Left kidney (tissue), 8 donors: ENCODE measurements at places on chromosomes 7 and 10. TPM values are rescaled to one million over a fixed set of nuclear protein-coding genes. Genes with fewer than 3 reads are reported as not detected.

GRCh38 chr7:88105231-88105630 is 114.6 kb downstream of the SRI start:
- DNase-seq = no peak

GRCh38 chr10:2478656-2479055 is 588.7 kb upstream of the PFKP start:
- no peak for DNase-seq

DNA sequence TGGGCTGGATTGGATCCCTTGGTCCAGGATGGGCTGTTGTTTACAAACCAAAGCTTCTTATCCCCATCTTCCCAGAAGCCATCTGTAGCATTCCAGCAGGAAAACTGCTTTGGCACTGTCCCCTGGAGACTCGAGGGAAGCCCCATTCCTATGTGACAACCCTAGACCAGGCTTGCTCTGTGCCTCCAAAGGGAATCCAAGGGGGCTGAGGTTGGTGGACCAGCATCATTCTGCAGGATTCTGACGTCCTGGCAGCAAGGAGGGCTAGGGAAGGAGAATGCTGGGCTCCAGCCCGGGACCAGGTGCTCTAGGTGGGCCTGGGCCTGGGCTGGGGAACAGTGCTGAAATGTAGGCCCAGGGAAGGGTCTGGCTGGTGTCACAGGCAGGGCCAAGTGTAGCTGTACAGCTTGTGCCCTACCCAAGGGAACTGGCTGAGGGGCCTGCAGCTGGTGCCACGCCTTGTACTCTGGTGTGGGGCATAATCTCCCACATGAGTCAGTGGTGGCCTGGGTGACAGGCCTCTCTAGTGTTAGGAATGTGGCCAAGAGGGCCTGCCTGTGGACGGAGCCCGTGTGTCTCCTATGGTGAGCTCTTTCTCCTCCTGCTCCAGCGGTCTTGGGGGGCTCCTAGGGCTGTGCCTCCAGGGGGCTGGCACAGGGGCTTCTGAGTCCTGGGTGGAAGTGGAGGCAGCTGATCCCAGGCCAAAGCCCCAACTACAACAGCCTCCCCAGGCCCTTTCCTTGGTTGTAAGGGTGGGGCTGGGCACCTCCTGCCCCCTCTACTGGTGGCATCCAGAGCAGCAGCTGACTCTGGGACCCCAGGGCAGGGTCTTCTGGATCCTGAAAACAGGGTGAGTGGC is 25.2 kb downstream of the TRIM8 start:
- DNase-seq = no peak

DNA sequence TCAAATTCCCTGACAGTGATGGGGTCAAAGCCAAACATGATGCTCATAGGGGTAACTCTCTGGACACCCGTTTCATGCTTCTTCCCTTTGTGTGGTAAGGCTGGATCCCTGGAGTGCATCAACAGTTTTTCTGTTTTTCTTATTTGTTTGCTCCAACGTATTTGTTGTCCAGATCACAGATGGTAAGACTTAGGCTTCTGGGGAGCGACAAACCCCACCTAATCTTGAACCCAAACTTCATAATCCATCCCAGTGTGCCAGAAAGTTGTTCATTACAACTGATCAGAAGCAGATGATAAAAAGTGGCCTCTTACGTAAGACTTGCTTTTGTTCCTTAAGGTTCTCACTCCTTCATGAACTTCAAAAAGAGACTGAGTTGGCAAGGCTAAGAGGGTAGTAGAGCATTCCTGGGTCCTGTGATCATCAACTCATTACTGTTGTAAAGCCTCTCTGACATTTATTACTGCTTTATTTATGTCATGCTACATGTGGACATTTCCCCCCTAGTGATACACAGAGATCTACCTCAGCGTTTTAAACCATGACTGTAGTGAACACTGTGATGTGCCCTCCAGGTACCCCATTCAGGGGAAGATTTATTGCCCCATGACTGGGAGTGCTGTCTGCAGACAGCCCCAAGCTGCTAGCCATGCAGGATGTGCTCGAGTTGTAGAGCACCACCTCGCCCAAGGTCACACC is 125.6 kb downstream of the CCDC71L start:
- no peak for DNase-seq

DNA sequence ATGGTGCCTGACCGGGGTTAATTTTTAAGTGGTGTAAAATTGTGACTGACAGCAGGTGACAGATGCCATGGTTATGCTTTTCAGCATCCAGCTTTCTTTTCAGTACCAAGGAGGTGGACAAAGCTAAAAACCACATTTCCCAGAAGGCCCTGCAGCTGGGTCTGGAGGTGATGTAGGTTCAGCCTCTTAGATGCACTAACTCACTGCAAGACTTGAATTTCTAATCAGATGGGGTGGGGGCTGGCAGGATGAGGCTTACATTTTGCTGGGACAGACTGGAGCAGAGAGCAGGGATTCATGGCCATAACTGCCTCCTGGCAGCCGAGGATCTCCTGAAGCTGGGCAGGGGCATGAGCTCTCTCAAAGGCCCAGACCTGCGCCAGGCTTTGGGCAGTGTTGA is 52.4 kb downstream of the PDIA4 start:
- DNase-seq = no peak

- no peak for DNase-seq
Observed at GRCh38 chr7:21146642-21147423, 281.1 kb upstream of the SP4 start.

DNA sequence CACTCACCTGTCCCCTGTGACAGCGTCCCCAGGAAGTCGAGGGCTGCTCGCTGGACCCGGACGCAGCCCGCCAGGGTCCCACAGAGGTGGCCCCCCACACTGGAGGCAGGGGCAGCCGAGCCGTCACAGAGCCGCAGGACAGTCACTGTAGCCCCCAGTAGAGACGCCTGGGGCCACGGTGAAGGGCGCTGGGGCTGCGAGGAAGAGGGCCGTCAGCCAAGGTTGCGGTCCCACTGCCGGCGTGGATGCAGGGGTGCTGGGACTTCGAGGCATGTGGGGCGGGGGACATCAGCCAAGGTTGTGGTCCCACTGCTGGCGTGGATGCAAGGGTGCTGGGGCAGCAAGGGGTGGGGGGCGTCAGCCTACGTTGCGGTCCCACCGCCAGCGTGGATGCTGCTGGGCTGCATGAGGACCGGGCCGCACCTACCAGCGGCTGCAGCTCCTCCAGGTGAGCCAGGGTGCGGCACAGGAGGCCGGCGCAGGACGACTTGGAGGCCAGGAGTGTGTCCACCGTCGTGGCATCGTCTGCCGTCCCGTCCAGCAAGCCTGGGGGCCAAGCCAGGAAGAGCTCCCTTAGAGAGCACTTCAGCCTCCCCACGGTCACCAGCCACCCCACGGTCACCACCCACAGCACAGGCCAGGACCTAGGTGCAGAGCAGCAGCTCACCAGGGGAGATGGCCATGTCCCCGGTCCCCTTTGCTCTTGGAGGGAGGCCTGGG is 13.9 kb downstream of the BRAT1 start:
- DNase-seq = no peak

DNA sequence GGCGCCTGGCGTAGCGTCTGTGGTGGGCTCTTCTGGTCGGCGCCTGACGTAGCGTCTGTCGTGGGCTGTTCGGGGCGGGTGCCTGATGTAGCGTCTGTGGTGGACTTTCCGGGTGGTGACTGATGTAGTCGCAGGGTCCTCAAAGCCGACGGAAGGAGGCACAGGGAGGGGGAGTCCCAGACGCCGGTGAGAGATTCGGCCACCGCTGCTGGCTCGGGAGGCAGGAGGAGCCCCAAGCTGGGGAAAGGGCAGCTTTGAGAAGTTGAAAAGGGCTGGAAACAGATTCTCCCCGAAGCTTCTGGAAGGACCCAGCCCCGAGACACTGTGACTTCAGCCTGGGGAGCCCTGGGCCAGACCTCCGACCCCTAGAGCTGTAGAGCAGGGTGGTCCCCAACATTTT is 105.7 kb downstream of the DNAJB6 start:
- DNase-seq = no peak

GRCh38 chr10:28385748-28386502 is 83.1 kb upstream of the MPP7 start:
- DNase-seq = no peak

GRCh38 chr10:122682522-122682921 is 17.1 kb downstream of the C10orf120 start:
- DNase-seq = no peak

DNA sequence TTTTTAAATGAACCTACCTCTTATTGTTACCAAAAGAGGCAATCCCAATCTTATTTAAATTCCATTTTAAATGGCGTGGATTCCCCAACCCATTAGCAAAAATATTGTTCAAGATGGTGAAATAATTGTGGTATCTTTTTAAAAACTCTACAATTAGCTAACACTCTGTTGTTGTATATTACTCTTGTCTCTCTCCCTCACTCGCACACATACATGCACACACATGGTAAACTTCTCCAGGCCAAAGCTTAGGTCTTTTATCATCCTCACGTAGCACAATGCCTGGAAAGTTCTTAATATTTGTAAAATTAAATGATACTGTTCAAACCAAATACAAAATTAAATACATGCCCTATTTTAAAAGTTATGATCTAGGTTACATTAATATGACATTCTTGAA is 169.2 kb upstream of the WNT16 start:
- DNase-seq = no peak

DNA sequence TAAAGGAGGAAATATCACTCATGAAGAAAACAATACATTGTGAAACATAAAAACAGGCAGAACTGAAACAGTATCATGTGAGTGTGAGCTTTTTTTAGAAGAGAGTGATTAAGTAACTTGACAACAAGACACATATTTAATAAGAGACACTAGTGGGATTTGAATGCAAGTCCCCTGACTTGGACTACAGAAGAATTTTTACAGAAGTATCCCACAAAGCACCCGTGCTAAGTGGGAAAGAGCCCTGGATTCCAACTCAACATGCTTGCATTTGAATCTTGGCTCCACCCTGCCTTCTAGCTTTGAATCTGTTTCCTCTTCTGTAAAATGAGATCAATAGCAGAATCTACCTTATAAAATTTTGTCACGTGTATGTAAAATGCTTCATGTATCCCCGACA is 166.2 kb downstream of the ZNF365 start:
- no peak for DNase-seq

DNA sequence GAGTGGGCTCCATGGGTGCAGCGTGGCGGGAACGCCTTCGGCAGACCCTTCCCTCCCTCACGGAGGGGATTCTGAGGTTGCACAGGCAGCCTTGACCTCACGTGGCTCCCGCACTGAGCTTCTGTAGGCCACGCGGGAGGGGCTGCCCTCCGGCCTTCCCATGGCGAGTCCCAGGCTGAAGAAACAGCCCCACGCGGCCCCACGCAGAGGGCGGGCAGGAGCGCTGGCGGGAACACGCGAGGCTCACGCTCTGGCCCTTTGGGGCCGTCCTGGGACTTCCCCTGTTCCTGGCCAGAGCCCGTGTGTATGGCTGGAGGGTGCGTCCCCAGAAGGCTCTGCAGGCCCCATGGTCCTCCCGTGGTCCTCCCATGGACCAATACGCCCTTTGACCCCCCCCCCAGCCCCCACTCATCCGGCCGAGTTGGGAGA is 21.7 kb upstream of the NKX6-2 start:
- no peak for DNase-seq

GRCh38 chr7:5420881-5421713 is 2.5 kb downstream of the TNRC18 start:
- DNase-seq = no peak

DNA sequence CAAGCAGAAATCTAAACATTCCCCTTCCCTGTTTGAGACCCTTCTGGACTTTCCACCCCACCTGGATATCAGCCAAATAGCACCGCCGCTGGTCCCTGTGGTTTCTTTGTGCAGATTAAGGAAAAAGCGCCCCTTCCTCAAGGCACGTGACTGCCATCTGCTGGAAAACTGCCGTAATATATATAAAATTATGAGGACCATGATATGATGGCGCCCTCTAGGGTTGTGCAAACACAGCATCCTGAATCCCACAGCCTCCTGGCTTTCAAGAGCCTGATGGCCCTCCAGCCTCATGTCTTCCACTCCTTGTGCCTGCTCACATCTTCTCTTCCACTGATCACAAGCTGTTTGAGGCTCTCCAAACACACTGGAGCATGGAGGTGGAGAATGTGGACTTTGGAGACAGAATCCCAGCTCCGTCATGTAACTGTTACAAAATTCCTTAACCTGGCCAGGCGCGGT is 121.3 kb downstream of the MYL10 start:
- peak; percentile 91 for DNase-seq

- DNase-seq = no peak
Observed at GRCh38 chr10:6840766-6841165, 260.7 kb upstream of the PRKCQ start.

- DNase-seq = no peak
Observed at GRCh38 chr10:106185951-106186350, 978.6 kb downstream of the SORCS1 start.

DNA sequence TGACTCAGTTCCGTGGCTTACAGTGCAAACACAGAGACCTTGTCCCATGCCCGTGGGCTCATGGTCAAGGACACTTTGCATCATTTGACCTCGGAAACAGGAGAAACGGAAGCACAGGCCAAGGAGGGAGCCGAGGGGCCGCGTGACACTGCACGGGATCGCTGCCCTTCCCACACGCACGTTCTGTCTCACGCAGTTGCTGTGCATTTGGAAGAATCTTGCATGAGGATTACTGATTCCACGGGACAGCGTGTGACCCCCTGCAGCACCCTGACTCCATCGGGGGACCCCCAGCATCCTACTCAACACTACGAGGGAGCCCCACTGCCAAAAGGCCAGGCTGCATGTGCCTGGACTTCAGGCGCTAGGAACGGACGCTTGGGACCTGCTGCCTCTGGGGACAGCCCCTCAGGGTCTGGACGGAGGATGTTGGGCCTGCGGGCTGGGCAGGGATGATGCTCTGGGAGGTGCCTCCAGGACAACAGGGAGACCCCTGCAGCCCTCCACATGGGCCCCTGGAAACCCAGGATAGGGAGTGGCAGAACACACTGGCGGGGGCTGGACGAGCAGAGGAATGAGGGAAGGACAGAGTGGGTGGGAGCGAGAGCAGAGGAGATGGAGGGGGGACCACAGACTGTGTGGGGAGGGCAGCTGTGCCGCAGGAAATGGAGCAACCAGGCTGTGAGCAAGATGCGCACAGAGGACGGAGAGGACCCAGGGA is 222.2 kb downstream of the DNAJB6 start:
- DNase-seq = no peak

GRCh38 chr7:83547526-83547925 is 101.4 kb downstream of the SEMA3E start:
- DNase-seq = no peak

DNA sequence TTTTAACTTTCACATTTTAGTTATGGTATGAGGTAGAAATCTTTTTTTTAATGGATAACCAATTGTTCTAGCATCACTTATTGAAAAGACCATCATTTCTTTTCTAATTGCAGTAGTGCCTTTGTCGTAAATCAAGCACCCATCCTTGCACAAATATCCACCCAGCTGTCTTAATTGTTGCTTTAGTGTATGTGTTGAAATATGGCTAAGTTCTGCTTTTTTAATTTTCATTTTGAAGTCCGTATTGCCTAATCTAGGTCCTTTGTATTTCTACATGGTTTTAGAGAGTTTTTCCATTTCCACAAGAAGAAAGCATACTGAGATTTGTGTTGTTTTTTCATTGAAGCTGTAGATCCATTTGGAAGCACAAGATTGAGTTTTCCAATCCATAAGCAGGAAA is 259.6 kb upstream of the SEMA3E start:
- no peak for DNase-seq

PIP gene
- polyA plus RNA-seq = not detected

KNDC1 gene
- 8.3 TPM for polyA plus RNA-seq

C10orf67 gene
- polyA plus RNA-seq = 2.7 TPM

SNX10 gene
- polyA plus RNA-seq = 20.6 TPM

SAMD9 gene
- 5.6 TPM for polyA plus RNA-seq

NPSR1 gene
- polyA plus RNA-seq = not detected

ITIH2 gene
- polyA plus RNA-seq = 0.43 TPM
